Activated naive CD8-positive, alpha-beta T cell treated with anti-CD3 and anti-CD28 coated beads for 36 hours (primary cell): ENCODE measurements at places on chromosomes 13 and 19.

- DNase-seq = no peak
Observed at GRCh38 chr19:2371656-2372055, 11.6 kb downstream of the TMPRSS9 start.

DNA sequence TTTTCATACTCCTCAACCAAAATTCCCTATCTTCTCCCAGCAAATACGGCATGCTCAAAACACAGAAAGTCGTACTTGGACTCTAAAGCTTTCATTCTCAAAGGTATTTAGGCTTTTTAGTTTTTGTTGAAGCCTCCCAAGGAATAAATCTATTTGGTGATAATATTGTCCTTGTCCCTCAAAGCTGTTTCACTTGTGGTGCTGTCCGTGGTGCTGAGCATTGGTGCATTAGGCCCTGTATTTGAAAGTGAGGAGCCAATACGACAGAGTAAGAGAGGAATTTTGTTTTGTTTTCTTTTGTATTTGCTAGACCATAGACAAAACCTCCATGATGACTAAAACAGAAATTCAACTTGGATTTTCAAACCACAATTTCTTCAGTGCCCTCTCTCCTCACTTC is 3.2 kb upstream of the LGALS13 start:
- peak; percentile 15 for DNase-seq

DNA sequence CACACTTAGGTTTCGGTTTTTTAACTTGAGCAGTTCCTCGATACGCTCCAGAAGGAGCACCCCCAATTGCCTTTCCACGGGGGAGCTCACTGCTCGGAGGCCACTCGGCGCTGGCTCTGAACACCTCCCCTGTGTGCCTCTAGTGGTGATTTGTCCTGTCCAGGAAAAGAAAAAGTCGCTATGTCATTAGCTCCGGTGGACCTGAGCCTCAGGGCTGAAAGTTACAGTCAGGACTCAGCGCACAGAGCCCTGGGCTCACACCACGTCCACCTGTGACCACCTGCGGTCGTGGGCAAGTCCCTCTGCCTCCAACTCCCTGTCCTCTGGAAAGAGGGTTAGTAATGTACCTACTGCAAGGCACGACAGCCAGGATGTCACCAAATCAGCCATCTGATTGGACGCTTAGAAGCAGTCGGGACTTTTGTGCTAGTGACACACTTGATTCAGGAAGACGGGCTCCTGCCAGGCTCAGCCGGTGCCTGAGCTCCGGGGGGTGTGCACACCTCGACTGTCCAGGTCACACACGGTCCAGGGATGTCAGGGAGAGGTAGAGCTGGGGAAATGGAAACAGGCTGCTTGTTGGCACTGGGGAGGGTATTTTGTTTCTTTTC is 3.9 kb upstream of the TMPRSS9 start:
- DNase-seq = no peak

DNA sequence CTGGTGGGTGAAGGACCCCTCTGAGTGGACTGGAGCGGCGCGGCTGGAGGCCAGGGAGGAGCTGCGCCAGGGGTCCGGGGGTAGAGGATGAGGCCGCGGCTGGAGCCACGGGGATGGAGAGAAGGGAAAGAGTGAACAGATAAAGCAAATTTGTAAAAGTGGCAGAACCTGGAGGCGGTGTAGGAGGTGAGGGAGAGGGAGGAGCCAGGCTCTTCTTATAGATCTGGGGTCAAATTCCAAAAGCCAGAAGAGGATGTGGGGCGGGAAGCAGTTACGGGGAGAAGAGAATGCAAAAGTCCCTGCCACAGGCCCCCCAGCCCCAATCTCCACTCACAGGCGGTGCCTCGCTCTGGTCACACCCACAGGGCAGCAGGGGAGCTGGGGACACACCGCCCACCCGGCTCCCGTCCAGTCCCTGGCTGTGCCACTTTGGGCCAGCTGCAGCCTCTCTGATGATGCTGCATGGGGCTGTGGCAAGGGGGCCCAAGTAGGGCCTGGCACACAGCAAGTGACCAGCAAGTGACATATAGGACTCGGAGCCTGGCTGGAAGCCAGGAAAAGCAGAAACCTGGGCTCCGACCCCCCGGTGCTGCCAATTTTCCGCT is 11.1 kb downstream of the LRRC4B start:
- DNase-seq = no peak

DNA sequence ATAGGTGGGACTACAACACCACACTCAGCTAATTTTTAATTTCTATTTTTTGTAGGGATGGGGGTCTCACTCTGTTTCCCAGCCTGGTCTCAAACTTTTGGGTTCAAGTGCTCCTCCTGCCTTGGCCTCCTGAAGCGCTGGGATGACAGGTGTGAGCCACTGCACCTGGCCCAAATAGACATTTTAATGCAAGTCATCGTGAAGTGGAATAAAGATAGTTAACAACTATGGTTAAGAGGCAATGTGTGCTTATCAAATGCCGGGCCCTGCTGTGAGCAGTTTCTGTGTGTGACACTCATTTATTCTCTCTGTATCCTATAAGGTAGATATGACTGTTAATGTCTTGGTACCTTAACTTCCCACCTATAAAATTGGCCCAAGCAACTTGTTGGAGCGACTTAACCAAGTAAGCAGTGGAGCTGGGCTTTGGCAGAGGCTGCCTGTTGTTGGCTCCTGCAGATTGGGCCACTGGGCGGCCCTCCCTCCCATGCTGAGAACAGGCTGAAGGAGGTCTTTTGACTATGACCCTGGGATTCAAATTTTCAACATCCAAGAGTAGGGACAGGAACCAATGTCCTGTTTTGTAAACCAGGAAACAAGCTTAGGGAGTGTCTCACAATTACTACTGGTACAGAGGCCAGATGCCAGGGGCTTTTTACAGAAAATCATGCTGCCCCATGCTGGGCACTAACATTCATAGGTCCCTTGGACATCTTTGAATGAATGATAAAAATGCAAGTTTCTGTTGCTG is 450.7 kb downstream of the TSHZ3 start:
- DNase-seq = no peak

- no peak for DNase-seq
Observed at GRCh38 chr13:36163809-36164308, 32.7 kb upstream of the DCLK1 start.

- no peak for DNase-seq
Observed at GRCh38 chr19:12543855-12544254, 7.4 kb downstream of the ZNF564 start.
